ENCODE measurements at places on chromosomes 5 and 9.

GRCh38 chr9:82934949-82935348 is 128.0 kb downstream of the RASEF start:
- DNase-seq = no peak

GRCh38 chr5:100856462-100856861 is 46.6 kb downstream of the ST8SIA4 start:
- no peak for DNase-seq

DNA sequence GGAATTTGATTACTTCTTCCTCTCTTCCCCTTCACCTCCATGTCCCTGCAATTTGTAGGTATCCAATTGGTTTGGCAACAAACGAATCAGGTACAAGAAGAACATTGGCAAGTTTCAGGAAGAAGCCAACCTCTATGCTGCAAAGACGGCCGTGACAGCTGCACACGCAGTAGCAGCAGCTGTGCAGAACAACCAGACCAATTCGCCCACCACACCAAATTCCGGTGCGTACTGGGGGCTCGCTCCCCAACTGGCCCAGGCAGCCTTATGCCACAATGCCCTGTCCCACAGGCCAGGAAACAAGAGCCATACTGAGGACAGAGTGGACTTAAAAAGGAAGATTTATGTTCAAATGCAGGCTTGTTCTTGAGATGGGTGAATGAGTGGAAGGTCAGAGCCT is 213.5 kb downstream of the PBX3 start:
- no peak for DNase-seq

- DNase-seq = peak; percentile 9
Measured at GRCh38 chr5:101977729-101978345, 318.2 kb downstream of the SLCO4C1 start.

DNA sequence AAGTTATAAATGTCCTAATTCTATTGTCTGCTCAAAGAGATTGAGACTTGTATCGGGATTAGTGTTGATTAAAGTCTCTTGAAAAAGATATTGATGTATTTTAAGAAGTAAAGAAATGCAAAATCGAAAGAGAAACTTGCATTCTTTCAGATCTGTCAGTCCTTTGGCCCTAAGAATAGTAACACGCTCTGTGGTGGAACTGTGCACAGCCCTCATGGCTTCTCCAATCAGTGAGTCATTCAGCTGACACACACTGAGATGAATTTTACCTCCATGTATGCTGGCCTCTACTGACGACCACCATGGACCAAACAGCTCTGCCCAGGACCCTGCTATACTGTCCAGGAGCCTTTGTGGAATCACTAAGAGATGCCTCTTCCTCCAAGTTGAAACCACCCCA is 232.4 kb downstream of the ESM1 start:
- DNase-seq = peak; percentile 41

GRCh38 chr9:69223605-69224004 is 49.5 kb downstream of the TJP2 start:
- no peak for DNase-seq

- no peak for DNase-seq
Measured at GRCh38 chr5:127744241-127744640, 41.0 kb downstream of the CCDC192 start.

GRCh38 chr5:77563475-77563874 is 71.4 kb upstream of the WDR41 start:
- no peak for DNase-seq

GRCh38 chr5:54570916-54571315 is 53.4 kb downstream of the SNX18 start:
- no peak for DNase-seq

- DNase-seq = no peak
Measured at GRCh38 chr9:131960851-131961495, 118.7 kb downstream of the MED27 start.

DNA sequence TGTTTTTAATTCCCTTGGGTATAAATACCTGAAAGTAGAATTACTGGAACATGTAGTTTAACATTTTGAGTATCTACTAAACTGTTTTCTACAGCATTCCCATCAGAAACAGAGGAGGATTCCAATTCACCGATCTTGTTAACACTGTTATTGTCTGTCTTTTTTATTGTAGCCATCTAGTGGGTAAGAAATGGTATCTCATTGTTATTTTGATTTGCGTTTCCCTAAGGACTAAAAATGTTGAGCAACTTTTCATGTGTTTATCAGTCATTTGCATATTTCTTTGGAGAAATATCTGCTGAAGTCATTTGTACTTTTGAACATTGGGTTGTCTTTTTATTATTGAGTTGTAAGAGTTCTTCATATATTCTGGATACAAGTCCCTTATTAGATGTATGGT is 135.2 kb upstream of the NFIL3 start:
- no peak for DNase-seq

DNA sequence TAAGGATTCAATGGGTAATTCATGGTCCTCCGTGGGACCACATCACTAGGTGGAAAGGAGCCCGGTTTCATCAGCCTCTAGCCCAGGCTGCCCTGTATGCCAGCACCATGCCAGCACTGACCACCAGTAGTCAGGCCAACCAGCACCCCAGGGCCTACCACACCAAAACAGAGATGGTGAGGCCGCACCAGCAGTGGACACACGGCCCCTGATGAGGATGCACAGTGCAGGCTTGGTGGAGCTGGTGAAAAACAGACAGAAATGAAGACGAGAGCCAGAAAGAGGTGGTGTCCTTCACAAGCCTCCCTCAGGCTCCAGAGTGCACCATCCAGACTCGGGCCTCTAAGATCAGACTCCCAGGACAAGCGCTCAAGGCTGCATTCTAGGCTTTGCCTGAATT is 128.2 kb downstream of the MED10 start:
- no peak for DNase-seq

DNA sequence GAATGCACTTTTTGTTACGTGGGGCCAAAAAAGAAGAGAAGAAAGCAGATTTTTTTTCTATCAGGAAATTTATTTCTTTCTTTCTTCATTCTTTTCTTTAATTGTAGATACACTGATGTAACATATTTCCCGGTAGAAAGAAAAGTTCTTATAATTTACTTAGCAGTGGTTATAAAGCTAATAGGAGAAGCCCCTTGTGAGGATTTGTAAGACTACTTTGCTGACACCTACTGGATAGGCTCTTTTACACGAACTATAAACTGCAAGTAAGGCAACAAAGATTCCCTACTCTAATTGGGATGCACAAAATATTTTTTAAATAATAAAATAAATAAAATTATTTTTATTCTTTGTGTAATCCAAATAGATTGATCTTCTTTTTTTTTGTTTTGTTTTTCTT is 284.4 kb downstream of the DNAH5 start:
- DNase-seq = no peak

DNA sequence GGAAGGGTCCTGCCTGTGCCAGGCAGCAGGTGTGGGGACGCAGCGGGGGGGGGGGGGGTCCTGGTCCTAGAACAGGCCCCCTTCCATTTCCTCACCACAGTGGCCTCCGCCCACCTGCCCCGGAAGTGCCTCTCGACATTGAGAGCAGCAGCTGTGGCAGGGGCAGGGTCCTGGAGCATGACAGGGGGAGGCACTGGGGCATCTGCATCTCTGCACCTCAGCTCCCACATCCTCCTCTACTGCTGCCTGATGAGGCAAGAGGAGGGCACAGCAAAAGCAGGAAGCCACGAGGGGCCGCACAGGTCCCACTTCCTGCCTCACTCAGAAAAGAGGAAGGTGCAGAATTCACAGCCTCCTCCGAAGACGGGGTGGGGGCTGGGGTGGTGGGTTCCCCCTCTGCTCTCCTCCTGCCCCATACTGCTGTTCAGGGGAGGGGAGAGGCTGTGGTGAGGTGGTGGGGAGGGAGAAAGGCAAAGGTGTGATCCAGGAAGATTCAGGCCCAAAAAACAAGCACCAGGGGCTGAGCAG is 14.8 kb downstream of the AKNA start:
- peak; percentile 88 for DNase-seq

DNA sequence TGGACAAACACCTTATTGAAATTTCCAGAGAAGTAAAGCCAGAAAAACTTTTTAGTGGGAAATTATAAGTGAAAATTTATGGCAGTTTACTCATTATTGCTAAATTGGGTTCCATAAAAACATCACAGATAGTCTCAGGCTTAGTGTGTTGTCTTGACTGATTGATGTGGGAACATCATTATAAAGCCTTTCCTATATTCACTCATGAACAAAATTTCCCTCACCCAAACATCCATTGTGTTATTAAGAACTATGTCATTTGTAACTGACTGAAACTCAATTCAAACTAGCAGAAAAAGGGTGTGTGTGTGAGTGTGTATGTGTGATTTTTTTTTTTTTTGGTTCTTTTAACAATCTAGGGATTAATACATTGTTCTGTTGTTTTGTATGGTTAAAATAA is 143.7 kb upstream of the SEMA6A start:
- no peak for DNase-seq

- DNase-seq = no peak
Measured at GRCh38 chr5:87393331-87393730, 19.4 kb downstream of the CCNH start.

GRCh38 chr5:116640236-116640635 is 65.6 kb upstream of the SEMA6A start:
- no peak for DNase-seq

- peak; percentile 4 for DNase-seq
Measured at GRCh38 chr5:145689235-145689634, 145.9 kb downstream of the PRELID2 start.

DNA sequence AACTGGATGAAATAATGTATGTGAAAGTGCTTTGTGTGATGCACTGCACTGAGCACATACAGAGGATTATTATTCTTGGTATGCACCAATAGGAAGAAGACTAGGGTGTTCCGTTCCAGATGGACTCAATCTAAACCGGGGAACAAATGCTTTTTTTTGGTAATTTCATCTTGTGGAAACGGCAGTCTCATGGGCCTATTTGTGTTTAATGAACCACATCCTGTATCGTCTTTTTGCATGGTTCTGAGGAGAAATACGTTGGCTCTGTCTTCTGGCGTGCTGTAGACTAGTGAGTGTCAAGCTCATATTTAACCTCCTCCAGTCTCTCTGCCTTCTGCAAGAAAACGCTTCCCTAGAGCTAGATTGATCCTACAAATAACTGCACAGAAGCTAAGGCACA is 30.0 kb downstream of the TRIM32 start:
- no peak for DNase-seq

DNA sequence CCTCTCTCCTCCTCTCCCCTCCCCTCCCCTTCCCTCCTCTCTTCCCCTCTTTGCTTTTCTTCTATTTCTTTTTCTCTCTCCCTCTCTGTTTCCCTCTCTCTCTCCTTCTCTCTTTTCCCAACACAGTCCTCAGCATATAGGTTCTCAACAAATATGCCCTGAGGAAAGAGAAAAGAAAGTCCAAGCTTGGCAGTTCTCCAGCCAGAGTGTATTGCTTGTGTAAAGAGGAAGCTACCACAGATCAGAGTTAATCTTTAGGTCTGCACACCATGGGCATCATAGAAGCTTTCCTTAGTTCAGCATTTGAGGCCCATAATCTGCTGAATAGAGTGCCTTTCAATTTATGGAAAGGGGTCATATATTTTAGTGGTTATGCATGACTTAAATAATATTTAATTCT is 382.8 kb upstream of the WWC1 start:
- DNase-seq = no peak

- DNase-seq = no peak
Measured at GRCh38 chr5:115948091-115948534, 14.2 kb upstream of the LVRN start.

GRCh38 chr9:137434498-137435380 is 6.4 kb downstream of the ENTPD8 start:
- DNase-seq = no peak

DNA sequence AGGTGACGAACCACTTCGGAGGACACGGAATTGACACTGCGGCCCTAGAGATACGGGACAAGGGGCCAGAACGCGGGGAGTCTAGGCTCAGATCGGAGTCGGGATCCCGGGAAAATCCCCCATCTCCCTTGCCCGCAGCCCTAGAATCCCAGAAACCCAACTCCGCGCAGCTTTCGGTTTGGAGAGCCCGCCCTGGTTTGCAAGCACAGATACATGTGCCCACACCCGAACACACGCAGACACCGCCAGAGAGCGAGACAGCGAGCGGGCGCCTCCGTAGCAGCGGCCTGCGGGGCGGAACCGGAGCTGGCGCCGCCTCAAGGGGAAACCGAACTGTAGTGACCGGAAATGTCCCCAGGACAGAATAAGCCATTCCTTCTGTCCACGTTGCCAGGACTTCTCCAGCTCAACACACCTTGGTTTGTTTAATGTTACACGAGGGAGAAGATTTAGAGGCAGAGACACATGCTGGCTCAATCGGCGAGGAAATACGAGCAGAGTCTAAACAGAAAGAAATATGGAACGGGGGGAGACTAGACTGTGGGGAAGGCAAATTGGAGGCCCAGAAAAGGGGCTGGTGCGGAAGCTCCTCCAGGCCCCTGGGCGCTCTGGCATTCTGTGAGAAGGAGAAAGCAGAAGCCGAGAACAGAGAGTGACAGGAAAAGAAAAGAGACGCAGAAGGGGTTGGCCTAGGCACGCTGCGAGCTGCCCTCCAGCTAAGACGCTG is 2.9 kb upstream of the PAX5 start:
- DNase-seq = peak; percentile 48

- DNase-seq = no peak
Measured at GRCh38 chr9:133945977-133946753, 46.0 kb downstream of the VAV2 start.

- no peak for DNase-seq
Measured at GRCh38 chr9:71984403-71984802, 73.0 kb downstream of the C9orf85 start.

- no peak for DNase-seq
Measured at GRCh38 chr5:52443187-52443586, 344.5 kb upstream of the ITGA1 start.

GRCh38 chr9:126450668-126451205 is 124.1 kb downstream of the MVB12B start:
- no peak for DNase-seq

DNA sequence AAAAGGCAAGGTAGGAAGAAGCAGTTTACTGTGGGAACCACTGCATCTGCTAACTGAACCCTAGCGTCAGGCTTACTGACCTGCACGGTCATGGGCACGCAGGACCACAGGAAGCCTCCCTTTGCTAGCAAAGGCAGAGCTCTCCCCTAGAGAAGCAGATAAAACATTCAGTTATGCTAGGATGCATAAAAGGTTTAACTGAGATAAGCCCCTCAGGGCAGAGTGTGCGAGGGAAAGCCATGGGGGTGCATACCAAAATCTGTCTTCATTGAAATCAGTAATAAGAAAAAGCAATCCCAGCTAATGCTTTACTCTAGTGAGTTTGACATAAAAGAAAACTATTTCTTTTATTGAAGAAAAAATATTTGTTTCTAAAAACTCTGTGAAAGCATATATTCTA is 2403.7 kb upstream of the C9orf72 start:
- no peak for DNase-seq

DNA sequence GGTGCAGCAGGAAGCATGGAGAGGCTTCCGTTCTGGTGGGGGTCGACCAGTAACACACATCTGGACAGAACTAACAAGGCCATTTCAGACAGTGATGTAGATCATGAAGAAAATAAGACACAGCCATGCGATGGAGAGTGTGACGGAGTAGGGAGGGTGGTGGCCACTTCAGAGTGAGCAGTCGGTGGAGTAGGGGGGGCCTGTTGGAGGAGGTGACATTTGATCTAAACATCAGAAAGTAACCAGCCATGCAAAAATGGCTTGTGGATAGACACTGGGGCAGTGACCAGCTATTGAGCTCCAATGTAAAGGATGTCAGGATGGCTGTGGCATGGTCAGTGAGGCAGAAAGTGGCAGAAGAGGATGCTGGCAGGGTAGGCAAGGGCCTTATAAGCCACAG is 65.9 kb downstream of the PPARGC1B start:
- DNase-seq = no peak

All from CD4-positive, alpha-beta T cell treated with Interleukin-10 for 1 hour (primary cell).